Foreskin melanocyte (primary cell): ENCODE measurements at places on chromosomes 12 and 14.

DNA sequence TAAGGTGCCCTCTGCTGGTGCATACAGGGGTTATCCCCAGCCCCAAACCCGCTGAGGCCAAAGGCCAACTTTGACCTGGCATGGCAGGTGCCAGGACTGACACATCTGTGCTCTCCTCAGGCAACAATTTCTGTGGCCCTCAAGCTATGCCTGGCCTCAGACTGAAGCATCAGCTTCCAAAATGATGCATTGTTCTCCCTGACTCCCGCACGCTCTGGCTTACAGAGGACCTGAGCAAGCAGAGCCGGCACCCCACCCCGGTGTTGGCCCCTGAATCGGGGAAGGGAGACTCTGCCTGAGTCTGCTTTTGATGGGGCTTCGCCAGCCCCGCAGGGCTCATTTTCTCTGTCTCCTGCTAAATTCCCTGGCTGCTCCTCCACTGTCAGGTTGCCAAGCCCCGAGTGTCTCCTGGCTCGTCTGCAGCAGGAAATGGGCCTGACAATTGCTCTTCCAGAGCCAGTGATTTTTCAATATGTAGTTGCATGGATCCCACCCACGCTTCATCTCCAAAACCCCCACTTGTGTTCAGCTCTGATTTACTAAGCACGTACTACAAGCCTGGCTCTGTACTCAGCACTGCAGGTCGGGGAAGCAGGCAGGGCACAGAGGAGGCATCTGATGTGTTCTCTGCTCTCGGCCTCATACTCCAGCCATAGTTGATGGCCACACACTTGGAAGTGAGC, 126.1 kb downstream of the SLC38A6 start:
- DNase-seq = no peak

GRCh38 chr12:46629331-46630229, 196.2 kb downstream of the SLC38A4 start:
- no peak for DNase-seq

DNA sequence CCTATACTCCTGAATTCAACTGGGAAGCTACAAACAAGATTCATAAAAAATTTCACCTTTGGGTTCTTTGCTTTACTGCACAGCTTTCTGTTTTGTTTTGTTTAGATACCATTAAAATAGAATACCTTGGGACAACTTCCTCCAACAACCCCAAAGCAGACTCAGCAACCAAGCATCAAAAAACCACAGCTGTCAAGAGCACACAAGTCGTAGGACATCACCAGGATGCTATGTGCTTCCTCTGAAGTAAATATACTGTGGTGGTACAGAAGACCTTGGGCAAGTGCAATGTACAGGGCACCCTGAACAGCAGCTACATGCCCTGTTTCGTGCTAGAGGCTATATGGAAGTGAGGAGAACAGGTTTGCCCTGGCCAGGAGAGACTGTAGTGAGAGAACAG, 359.3 kb downstream of the BCL11B start:
- DNase-seq = no peak

DNA sequence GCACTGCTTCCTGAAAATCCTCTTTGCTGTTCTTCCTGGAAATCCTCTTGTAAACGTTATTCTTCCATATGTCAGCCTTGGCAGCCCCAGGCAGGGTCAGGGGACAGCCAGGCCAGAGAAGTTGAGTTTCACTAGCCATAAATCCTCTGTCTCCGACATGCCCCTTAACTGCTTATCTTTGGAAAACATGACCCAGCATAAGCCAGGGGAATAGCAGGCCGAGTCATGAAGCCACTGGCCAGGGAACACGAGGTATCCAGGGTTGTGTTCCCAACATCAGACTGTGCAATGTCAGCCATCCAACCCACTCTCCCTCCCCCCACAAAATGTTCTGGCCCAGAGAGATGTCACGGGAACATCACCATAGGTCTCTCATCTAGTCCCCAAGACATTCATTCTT, 453.9 kb downstream of the MED13L start:
- DNase-seq = no peak

GRCh38 chr12:74780182-74780849, 242.7 kb downstream of the ATXN7L3B start:
- peak; percentile 21 for DNase-seq
